ENCODE measurements at places on chromosomes 11 and 22.

- H3K36me3 ChIP-seq = peaks cover 36% of the 10 kb centered on the region
- peak overlapping the region; percentile 97 for H3K4me3 ChIP-seq
- peak overlapping the region; percentile 88 for H3K27ac ChIP-seq
Measured at GRCh38 chr11:62601122-62601371, 618 bp downstream of the MTA2 start.

GRCh38 chr11:83278351-83278750 lies 7.8 kb downstream of the CCDC90B start:
- no peak overlapping the region for H3K4me3 ChIP-seq
- no peak overlapping the region for H3K27ac ChIP-seq
- no peaks in the 10 kb centered on the region for H3K27me3 ChIP-seq
- H3K4me1 ChIP-seq = no peaks in the 10 kb centered on the region

- H3K4me3 ChIP-seq = no peak overlapping the region
- DNase-seq = no peak
- no peaks in the 10 kb centered on the region for H3K36me3 ChIP-seq
- H3K4me1 ChIP-seq = no peaks in the 10 kb centered on the region
- H3K27ac ChIP-seq = no peak overlapping the region
Measured at GRCh38 chr22:49008682-49009235, 818.9 kb downstream of the BRD1 start.

DNA sequence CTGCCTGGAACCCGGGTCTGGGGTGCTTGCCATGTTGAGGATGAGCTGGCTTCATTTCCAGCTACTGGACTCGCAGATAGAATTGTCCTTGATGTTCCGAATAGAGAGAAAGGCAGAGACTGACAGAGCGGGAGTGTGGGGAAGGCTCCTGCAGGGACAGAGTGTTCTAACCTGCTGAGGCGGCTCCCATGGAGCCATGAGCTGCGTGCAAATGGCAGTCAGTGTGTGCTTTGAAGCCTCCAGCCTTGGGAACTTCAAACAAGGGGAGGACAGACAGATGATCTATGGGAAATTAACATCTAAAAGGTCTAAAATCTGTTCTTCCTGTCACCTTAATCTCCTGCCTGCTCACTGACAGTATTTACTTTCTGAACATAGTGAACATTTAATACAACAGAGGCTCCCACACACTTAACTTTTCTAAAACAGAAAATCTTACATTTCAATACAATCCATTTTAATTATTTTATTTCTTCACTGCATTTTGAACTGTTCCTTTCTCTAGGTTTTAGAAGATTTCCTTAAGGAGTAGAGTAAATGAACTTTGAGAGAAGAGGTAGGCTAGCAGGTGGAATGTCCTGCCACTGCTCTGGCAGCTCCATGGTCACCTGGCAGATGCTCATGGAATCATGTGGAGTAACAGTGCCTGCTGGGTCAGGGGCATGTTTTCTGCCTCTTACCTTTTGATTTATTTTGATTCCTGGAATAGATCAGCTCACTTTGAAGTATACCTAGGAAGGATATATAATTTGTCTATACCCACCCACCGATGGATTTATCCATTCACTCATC lies 481.7 kb downstream of the NTM start:
- H3K4me1 ChIP-seq = no peaks in the 10 kb centered on the region
- no peak overlapping the region for H3K27ac ChIP-seq
- no peaks in the 10 kb centered on the region for H3K27me3 ChIP-seq
- H3K36me3 ChIP-seq = no peaks in the 10 kb centered on the region
- no peak overlapping the region for H3K4me3 ChIP-seq
- DNase-seq = no peak

DNA sequence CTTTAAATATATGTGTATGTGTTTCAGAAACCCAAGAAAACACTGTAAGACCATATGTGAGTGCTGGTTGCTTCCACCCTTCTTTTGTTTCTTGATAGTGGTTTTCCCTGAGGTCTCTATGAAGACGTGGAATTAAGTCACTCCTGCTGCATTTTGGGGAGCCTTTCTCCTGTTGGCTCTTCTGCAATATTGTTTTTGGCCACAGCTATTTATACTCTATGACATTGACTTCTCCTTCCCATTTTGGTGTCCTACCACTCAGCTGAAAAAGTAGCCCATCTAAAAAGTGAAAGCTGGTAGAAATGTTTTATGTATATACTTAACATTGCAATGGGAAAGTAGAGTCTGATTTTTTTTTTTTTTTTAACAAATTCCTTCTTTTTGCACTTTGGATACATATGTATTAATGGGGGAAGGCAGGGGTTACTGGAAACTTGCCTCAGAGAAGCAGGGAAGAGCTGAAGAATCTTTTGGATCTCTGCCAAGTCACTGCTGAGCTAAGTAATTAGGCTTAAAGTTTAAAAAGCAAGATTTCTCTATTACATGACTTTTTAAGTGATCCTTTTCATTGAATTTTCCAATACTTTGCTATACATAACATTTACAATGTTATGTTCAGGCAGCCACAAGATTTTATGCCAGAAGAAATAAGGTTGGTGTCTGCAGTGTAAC lies 1.8 kb downstream of the TTC17 start:
- no peak for DNase-seq
- no peak overlapping the region for H3K27ac ChIP-seq
- H3K4me3 ChIP-seq = peak overlapping the region; percentile 98

- H3K4me1 ChIP-seq = no peaks in the 10 kb centered on the region
- no peaks in the 10 kb centered on the region for H3K27me3 ChIP-seq
- no peak for DNase-seq
- no peak overlapping the region for H3K27ac ChIP-seq
- peaks cover 64% of the 10 kb centered on the region for H3K36me3 ChIP-seq
Measured at GRCh38 chr22:29512031-29512430, 32.0 kb downstream of the NEFH start.

GRCh38 chr22:45638197-45638596 lies 33.4 kb upstream of the ATXN10 start:
- no peaks in the 10 kb centered on the region for H3K4me1 ChIP-seq
- H3K27me3 ChIP-seq = peaks cover 17% of the 10 kb centered on the region
- no peak overlapping the region for H3K4me3 ChIP-seq
- no peak overlapping the region for H3K27ac ChIP-seq
- H3K36me3 ChIP-seq = no peaks in the 10 kb centered on the region

DNA sequence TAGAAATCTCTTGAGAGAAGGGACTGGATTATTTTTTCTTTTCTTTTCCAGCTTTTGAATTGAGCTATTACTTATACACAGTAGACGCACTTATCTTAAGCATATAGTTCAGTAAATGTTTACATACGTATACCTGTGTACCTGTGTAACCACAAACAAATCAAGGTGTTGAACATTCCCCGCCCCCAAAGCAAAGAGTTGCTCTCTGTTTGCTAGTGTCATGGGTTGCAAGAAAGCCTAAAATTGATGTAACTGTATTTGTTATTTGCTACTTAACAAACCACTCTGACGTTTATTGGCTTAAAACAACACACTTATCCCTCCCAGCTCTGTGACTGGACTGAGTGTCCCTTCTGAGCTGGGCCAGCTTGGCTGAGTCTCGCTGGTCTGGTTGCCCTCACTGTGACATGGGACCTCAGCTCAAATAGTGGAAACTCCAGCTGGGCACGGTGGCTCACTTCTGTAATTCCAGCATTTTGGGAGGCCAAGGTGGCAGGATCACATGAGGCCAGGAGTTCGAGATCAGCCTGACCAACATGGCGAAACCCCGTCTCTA lies 25.4 kb upstream of the CABP2 start:
- H3K27ac ChIP-seq = no peak overlapping the region
- H3K36me3 ChIP-seq = no peaks in the 10 kb centered on the region
- no peaks in the 10 kb centered on the region for H3K27me3 ChIP-seq
- H3K4me3 ChIP-seq = no peak overlapping the region

GRCh38 chr22:48667289-48667688 lies 1160.4 kb downstream of the BRD1 start:
- no peaks in the 10 kb centered on the region for H3K27me3 ChIP-seq
- H3K36me3 ChIP-seq = no peaks in the 10 kb centered on the region
- no peak overlapping the region for H3K27ac ChIP-seq
- no peaks in the 10 kb centered on the region for H3K4me1 ChIP-seq

GRCh38 chr22:18091916-18092526 lies 14.2 kb downstream of the PEX26 start:
- peak overlapping the region; percentile 30 for H3K4me3 ChIP-seq
- peak overlapping the region; percentile 79 for H3K27ac ChIP-seq
- peaks cover 22% of the 10 kb centered on the region for H3K36me3 ChIP-seq
- peaks cover 4% of the 10 kb centered on the region for H3K4me1 ChIP-seq
- DNase-seq = peak; percentile 17

DNA sequence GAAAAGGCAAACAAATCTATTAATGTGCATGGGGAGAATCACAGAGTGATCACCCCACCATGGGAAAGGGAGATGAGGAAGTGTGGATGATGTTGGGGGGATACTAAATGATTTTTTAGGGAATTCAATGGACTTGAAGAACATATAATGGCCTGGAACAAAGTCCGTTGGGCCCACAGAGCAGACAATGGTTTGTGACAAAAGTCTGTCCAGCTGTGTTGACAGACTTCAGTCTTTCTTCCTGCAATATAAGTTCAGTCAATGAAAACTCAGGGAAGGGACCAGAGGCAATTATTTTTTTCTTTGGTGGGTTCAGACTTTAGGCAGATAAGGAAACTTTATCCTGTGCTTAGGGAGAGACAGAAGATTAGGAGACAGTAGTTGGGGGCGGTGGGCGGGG lies 18.0 kb upstream of the HORMAD2 start:
- H3K4me1 ChIP-seq = no peaks in the 10 kb centered on the region
- no peak overlapping the region for H3K4me3 ChIP-seq
- no peak for DNase-seq
- no peaks in the 10 kb centered on the region for H3K36me3 ChIP-seq
- H3K27me3 ChIP-seq = no peaks in the 10 kb centered on the region

DNA sequence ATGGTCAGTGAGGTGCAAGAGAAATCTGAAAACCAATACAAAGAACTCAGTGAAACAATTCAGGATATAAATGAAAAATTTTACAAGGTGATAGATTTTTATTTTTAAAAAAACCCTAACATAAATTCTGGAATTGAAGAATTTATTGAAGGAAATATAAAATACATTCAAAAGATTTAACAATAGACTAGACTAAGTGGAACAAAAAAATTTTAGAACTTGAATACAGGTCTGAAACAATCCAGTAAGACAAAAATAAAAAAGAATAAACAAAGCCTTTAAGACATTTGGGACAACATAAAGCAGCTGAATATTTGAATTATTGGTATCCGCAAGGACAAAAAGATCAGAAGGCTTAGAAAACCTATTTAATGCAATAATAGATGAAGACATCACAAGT lies 8.7 kb downstream of the SPA17 start:
- H3K4me1 ChIP-seq = no peaks in the 10 kb centered on the region
- H3K27ac ChIP-seq = no peak overlapping the region
- no peaks in the 10 kb centered on the region for H3K36me3 ChIP-seq

GRCh38 chr22:24330636-24331035 lies 60.0 kb downstream of the SPECC1L start:
- H3K27ac ChIP-seq = no peak overlapping the region
- no peaks in the 10 kb centered on the region for H3K27me3 ChIP-seq
- H3K4me3 ChIP-seq = no peak overlapping the region
- no peaks in the 10 kb centered on the region for H3K4me1 ChIP-seq

- H3K4me1 ChIP-seq = no peaks in the 10 kb centered on the region
- H3K36me3 ChIP-seq = no peaks in the 10 kb centered on the region
- no peak overlapping the region for H3K27ac ChIP-seq
- H3K27me3 ChIP-seq = no peaks in the 10 kb centered on the region
- no peak overlapping the region for H3K4me3 ChIP-seq
Measured at GRCh38 chr22:48477031-48477721, 1350.5 kb downstream of the BRD1 start.

DNA sequence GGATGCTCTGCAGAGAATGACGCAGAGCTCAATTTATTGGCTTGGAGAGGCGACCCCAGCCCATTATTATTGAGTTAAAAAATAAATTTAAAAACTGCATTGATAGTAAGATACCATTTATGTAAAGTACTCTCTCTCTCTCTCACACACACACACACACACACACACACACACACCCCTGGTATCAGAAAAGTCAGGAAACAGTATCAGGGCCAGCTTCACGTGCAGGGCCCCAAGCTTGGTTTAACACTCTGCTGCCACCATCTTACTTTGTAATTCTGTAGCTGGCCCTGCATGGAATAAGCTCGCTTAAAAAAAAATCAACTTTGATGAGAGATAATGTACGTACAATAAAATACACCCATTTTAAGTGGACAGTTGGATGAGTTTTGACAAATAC lies 59.8 kb upstream of the CD5 start:
- DNase-seq = no peak
- H3K27me3 ChIP-seq = no peaks in the 10 kb centered on the region
- H3K4me1 ChIP-seq = peaks cover 28% of the 10 kb centered on the region
- no peaks in the 10 kb centered on the region for H3K36me3 ChIP-seq
- peak overlapping the region; percentile 13 for H3K4me3 ChIP-seq

GRCh38 chr22:47151490-47151889 lies 389.0 kb downstream of the TBC1D22A start:
- no peaks in the 10 kb centered on the region for H3K36me3 ChIP-seq
- no peak overlapping the region for H3K4me3 ChIP-seq
- H3K27ac ChIP-seq = no peak overlapping the region
- no peak for DNase-seq
- H3K4me1 ChIP-seq = no peaks in the 10 kb centered on the region

DNA sequence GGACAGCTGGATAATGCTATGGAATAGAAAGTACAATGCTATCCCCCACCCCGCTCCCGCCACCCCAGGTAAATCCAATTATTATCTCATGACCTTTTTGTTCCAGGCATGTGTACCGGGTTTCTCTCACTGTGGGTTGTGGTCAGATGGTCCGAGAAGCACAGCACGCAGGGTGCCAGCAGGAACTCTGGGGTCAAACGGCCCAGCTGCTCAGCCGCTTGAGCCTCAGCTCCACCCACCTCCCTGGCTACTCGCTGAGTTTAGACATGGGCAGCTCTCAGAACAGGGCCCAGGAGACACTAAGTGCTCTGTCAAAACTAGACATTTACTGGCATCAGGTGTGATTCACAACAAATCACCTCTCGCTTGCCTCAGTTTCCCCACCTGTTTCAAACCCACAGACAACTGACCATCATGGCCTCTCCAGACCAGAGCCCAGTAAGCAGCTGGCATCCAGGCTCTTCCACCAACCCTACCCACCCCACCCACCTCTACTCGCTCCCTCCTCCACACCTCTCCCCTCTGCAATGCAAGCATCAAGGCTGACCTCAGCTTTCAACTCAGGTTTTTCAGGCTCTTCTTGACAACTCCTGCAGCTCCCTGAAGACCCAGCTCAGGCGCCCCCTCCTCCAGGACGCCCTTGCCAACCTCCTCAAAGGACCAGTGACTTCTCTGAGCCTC lies 13.0 kb upstream of the MFNG start:
- no peak for DNase-seq
- no peaks in the 10 kb centered on the region for H3K27me3 ChIP-seq
- no peaks in the 10 kb centered on the region for H3K4me1 ChIP-seq
- H3K4me3 ChIP-seq = no peak overlapping the region

GRCh38 chr11:35011389-35011788 lies 95.0 kb downstream of the PDHX start:
- H3K27me3 ChIP-seq = no peaks in the 10 kb centered on the region
- H3K27ac ChIP-seq = no peak overlapping the region
- H3K4me1 ChIP-seq = peaks cover 28% of the 10 kb centered on the region
- DNase-seq = no peak
- H3K4me3 ChIP-seq = no peak overlapping the region

GRCh38 chr22:17783312-17783711 lies 9.0 kb upstream of the BID start:
- no peaks in the 10 kb centered on the region for H3K27me3 ChIP-seq
- no peak overlapping the region for H3K4me3 ChIP-seq
- peaks cover 27% of the 10 kb centered on the region for H3K4me1 ChIP-seq
- H3K27ac ChIP-seq = no peak overlapping the region
- H3K36me3 ChIP-seq = no peaks in the 10 kb centered on the region

GRCh38 chr11:111762981-111763643 lies 3.1 kb downstream of the PPP2R1B start:
- no peaks in the 10 kb centered on the region for H3K4me1 ChIP-seq
- H3K4me3 ChIP-seq = no peak overlapping the region
- DNase-seq = no peak
- no peaks in the 10 kb centered on the region for H3K27me3 ChIP-seq
- H3K36me3 ChIP-seq = peaks cover 37% of the 10 kb centered on the region
